Muscle of leg (tissue), 16 donors: ENCODE measurements at places on chromosomes 2 and 18. TPM values are rescaled to one million over a fixed set of nuclear protein-coding genes. Genes with fewer than 3 reads are reported as not detected.

DNA sequence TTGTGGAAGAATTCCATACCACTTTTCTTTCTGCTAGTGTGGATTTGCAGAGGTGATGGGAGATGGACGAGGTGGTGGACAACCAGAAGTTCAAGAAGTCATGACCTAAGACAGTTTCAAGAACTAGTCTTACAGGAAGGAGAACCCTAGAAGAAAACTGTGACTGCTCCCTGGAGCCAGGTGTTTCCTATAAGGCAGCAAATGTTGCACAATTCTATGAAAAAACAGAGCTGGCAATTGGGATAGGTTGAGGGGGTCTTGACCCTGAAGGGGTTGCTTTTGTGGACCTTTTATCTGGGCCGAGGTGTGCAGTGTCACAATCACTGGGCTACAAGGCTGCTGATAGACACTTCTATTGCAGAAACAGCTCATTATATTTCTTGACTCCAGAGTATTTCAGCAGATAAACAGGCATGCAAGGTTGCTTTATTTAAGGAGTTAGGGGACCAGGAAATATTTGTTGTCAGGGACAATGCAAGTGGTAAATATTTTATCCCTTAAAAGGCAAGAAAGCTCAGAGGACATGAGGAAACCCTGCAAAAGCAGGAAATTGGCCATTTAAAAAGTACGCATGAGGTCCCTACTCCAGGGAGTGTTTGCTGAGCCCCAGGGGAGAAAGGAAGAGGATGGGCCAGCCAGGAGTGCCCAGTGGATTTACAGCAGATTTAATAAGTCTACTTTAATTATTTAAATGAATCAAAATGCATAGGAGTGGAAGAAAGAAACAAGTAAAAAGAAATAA lies 22.9 kb downstream of the APCDD1 start:
- H3K4me1 ChIP-seq, result peaks cover 21% of the 10 kb centered on the region
- H3K27me3 ChIP-seq, result no peaks in the 10 kb centered on the region
- no peak overlapping the region for H3K4me3 ChIP-seq
- DNase-seq, result peak; percentile 37

- peak; percentile 85 for DNase-seq
- peak overlapping the region; percentile 85 for H3K27ac ChIP-seq
Observed at GRCh38 chr2:219430633-219431615, 3.7 kb upstream of the SPEG start.

- H3K4me1 ChIP-seq, result no peaks in the 10 kb centered on the region
- DNase-seq, result no peak
- H3K27me3 ChIP-seq, result peaks cover 2% of the 10 kb centered on the region
- H3K27ac ChIP-seq, result no peak overlapping the region
- no peaks in the 10 kb centered on the region for H3K36me3 ChIP-seq
- H3K4me3 ChIP-seq, result no peak overlapping the region
Observed at GRCh38 chr2:102420290-102420689, 2.7 kb upstream of the IL18RAP start.

The DSC1 gene
- not detected for polyA plus RNA-seq

- H3K27ac ChIP-seq, result no peak overlapping the region
- no peak for DNase-seq
- peaks cover 3% of the 10 kb centered on the region for H3K36me3 ChIP-seq
- H3K4me1 ChIP-seq, result peaks cover 3% of the 10 kb centered on the region
- no peak overlapping the region for H3K4me3 ChIP-seq
Observed at GRCh38 chr18:3190610-3191009, 29.2 kb downstream of the MYOM1 start.

GRCh38 chr18:9191658-9192256 lies 55.2 kb downstream of the ANKRD12 start:
- H3K36me3 ChIP-seq, result peaks cover 16% of the 10 kb centered on the region
- H3K4me3 ChIP-seq, result no peak overlapping the region
- H3K27me3 ChIP-seq, result no peaks in the 10 kb centered on the region

- H3K36me3 ChIP-seq, result no peaks in the 10 kb centered on the region
- no peaks in the 10 kb centered on the region for H3K4me1 ChIP-seq
- DNase-seq, result no peak
- peaks cover 10% of the 10 kb centered on the region for H3K27me3 ChIP-seq
- H3K4me3 ChIP-seq, result no peak overlapping the region
Observed at GRCh38 chr2:2561346-2562095, 230.4 kb upstream of the MYT1L start.

The SOX11 gene
- polyA plus RNA-seq, result 25.8 TPM

DNA sequence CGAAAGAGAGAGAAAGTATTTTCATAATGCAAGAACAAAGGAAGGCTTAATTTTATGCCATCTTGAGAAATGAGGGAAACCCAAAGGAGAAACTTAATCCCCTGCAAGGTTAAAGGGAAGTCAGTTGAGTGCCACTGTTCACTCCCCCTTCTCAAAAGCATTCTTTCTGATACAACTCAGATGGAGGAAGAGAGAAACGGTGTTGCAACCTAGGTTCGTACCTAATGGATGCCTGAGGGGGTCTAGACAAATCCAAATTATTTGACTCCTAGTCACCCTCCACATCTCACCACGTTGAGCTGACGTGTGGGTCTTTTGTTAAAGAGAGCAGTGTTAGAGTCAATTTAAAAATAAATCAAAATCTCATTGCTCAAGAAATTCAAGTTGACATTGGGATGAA lies 52.6 kb upstream of the UNC80 start:
- no peaks in the 10 kb centered on the region for H3K4me1 ChIP-seq
- no peaks in the 10 kb centered on the region for H3K36me3 ChIP-seq
- no peak overlapping the region for H3K27ac ChIP-seq
- no peak overlapping the region for H3K4me3 ChIP-seq
- DNase-seq, result no peak

DNA sequence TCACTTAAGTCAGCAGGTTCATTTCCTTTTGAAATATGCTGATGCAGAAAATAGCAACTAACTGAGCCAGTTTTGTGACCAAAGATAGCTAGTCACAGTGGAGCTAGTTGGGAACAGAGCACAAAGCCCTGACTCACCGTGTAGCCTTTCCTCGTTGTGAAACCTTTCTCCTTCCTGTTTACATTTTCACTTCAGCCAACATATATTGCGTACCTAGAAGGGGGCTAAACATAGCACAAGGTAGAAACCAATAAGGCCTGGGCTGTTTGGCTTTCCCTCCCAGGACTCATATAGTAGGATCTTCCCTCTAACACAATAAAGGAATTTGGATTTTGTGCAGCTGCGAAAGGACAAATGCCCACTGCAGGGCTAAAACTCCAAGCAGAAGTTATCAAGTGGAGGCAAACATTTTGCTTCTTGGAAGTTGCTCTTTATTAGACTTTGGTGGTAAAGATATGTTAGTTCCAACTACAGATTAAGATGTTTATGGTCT lies 24.5 kb upstream of the LPIN2 start:
- H3K4me3 ChIP-seq, result no peak overlapping the region
- peak; percentile 43 for DNase-seq
- no peak overlapping the region for H3K27ac ChIP-seq
- no peaks in the 10 kb centered on the region for H3K27me3 ChIP-seq
- no peaks in the 10 kb centered on the region for H3K4me1 ChIP-seq
